CD4-positive, alpha-beta T cell treated with Interleukin-6 at 100 ng/mL for 8 hours (primary cell): ENCODE measurements at places on chromosomes 6 and 20.

DNA sequence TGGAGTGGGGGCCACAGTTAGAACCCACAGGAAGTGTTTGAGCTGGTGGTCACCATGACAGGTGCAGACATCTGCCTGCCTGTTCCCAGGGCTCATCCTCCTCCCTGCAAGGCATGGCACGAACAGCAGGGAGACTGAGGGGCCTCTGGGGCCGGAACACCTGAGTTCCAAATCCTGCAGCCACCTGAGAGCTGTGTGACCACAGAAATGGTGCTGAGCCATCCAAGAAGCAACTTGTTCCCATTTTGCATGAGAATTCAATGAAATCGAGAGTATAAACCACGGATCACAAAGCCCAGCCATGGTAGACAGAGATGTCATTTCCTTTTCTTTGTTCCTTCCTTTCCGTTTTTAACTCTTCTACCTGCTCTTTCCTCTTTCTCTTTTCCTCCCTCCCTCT, 268.6 kb downstream of the FOXA2 start:
- DNase-seq = no peak

- DNase-seq = no peak
Measured at GRCh38 chr6:72657407-72658197, 35.7 kb downstream of the KCNQ5 start.

DNA sequence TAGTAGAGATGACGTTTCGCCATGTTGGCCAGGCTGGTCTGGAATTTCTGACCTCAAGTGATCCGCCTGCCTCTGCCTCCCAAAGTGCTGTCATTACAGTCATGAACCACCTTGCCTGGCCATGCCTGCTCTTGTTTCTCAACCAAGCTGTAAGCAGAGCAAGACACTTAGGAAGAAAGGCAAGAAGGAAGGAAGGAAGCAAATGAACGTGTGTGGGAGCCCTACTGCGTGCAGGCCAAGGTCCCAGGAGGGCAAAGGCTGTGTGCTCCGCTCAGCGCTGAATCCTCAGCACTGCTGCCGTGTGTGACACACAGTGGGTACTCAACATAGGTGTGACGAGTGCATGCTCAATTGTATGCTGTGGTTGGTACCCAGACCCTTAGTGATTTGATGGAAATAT, 47.4 kb downstream of the SULF2 start:
- DNase-seq = no peak

DNA sequence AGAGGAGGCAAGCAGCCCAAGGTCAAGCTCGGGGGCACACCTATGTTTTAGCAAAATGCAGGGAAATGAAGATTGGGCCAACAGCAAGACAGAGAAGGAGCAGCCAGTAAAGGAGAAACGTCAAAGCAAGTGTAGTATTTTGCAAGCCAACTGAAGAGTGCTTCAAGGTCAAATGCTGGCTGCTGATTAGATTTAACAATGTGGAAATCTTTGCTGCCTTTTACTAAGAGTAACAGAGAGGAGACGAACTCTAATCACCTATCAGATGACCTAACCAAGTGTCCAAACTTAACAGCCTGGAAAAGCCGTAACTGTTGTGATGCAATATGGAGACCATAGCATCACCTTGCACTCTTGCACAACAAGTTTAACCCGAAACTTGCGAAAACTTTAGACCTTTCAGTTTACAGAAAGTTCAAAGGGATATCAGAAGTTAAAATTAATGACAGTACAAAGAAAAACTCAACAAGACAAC, 30.4 kb downstream of the AKIRIN2 start:
- DNase-seq = no peak

DNA sequence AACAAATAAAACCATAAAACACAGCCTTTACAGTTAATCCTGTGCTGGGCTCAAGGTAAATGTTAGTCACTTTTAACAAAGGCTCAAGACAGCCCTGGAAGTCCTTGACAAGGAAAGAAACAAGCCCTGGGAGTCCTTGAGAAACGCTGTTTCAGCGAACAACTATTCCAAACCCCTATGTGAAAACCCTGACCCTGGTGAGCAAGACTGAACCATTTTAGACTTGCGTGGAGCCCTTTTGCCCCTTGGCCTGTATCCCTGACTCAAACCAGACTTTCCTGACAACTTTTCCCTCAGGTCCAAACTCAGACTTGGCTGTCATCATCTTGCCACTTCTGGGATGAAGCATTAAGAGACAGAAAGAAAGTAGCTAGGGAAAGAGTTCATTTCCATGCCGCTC, 180.4 kb downstream of the AIG1 start:
- no peak for DNase-seq

DNA sequence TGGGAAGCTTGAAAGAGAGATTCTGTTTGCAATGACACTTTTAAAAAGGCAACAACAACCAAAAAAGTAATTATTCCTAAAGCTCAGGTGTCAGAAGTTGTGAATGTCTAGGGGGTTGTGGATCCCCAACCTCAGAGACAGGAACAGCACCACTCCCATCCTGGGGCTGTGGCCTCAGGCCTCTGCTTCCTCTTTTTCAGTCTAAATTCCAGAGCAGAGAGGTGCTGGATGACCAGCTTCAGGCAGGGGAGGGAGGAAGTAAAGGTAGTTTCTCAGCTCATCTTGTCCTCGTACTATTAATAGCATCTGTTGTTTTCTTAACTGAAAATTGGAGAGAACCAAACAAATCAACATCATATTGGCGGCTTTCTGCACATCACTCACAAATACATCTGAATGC, 8.3 kb downstream of the NT5E start:
- DNase-seq = no peak

DNA sequence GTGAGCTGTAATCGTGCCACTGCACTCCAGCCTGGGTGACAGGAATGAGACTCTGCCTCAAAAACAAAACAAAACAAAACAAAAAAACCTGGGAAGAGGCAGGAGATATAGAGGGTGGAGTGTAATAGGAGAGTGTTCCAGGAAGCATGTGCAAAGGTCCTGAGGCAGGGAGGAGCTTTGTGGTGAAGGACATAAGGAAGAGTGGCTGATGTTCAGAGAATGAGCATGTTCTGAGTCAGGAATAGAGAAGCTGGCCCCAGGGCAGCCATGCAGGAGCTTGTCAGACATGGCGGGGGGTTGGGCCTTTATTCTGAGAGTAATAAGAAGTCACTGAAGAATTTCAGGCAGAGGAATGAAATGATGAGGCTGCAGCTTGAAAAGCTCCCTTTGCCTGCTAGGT, 337.0 kb downstream of the CDH26 start:
- no peak for DNase-seq

- no peak for DNase-seq
Measured at GRCh38 chr6:134744301-134744700, 205.6 kb downstream of the ALDH8A1 start.

GRCh38 chr6:109762166-109762565, 71.1 kb downstream of the FIG4 start:
- no peak for DNase-seq

DNA sequence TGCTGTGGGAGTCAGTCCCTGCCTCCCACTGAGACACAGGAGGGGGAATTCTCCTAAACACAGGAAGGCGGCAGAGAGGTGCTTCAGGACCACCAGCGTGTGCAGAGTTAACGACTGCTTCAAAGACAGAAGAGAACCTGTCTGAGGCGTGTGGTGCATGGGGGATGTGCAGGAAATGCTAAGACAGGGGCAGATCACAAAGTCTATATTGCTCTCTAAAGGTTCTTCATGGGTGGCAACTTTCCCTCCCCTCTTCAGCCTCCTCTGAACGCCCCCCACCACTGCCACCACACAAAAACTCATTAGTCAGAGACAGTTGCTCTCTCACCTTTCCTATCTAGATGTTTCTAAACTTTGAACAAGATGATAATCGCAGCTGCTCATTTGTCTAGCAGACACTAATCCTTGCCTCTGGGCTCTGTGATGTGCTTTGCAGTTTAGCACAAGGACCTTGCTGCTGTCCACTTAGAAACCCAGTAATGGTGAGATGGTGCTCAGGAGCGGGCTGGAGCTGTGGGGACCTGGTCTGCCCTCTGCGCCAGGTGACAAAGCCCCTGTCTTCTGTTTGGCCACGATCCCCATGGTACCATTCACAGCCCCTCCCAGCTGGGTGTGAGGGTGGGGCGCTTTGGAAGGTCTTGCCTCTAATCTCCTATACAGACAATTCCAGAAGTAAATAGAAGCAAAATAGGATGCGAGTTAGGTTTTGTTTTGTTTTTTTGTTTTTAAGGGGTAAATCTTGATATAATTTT, 219.6 kb downstream of the NRN1 start:
- DNase-seq = no peak

- DNase-seq = no peak
Measured at GRCh38 chr20:48066851-48067250, 281.6 kb upstream of the SULF2 start.

DNA sequence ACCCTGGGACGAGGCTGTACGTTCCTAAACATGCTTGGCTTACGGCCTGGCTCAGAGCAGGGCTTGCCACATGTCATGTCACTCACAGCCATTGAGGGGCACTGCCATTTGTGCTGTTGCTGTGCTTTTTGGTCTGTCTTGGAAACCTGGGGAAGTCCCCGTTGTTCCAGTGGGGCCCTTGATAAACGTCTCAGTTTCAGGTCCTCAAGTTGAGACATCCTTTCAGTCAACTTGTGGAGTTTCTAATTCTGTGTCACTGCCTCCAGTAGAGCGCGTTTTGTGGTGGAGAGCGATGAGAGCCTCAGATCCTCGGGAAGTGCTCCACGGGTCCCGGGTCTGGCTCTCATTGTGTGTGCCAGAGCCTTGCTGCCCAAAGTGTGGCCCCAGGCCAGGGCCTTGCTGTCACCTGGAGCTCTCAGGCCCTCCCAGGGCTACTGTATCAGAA, 43.0 kb upstream of the CCR6 start:
- DNase-seq = peak; percentile 60

DNA sequence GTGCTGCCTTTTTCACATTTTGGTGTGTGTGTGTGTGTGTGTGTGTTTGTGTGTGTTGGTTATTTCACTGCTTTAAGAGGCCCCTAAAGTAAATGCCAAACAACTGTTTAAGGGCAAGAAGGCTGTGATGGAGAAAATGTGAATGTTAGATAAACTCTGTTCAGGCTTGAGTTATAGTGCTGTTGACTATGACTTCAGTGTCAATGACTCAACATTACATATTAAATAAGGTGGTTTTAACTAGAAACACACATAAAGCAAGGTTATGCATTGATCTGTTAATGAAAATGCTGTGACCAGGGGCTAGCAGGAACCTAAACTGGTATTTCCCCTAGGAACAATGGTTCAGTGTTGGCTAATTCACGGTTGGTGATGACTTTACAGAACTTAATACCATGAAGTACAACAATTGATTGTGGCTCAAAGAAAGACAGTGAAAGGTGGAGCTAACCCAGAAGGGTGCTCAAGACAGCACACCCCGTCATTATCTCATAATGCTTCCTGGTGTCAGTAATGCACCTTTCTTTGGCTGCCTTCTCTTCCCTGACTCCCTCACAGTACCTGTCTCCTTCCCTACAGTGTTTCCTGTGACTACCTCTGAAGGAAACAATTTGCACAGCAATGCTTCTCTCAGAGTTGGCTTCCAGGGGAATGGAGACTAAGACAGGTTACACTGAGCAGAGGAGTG, 116.1 kb downstream of the RIN2 start:
- no peak for DNase-seq

DNA sequence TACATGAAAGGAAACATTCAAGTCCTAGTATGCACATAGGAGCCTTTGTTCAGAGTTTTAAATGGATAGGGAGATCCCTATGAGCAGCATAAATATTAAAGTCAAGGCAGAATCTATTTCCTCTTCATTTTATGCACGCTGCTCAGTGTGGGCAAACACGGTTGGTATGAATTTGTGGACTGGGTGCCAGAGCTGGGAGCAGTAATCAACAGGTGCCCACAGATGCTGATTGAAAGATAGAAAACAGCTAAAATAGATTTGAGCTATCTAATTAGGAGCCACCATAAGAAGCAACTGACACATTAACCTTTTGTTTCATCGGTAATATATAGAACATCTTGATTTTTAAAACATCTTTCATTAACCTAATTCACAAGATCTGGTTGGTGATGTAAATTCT, 175.5 kb downstream of the EYS start:
- no peak for DNase-seq

DNA sequence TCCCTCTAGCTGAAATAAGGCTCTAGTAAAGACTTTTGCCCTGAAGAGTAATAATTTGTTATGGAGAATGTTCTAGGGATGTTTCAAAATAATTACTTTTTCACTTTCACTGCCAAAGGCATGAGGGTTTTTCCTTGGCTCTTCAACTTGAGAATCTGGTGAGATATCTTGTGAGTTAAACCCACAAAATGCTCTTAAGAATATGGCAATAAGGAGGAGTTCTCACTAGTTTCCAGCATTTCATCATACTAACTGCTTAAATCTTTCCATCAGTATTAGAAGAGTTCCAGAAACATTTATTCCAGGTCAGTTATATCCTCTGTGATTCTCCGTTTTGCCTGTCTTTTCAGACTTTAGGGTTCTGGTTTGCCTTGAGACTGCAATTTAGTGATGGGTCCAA, 785.6 kb upstream of the GJE1 start:
- DNase-seq = no peak
